Osteocyte (in vitro differentiated cells): ENCODE measurements at places on chromosomes 2 and 18. TPM values are rescaled to one million over a fixed set of nuclear protein-coding genes. Genes with fewer than 3 reads are reported as not detected.

CNDP1 gene
- total RNA-seq: not detected in 2 replicates

CABYR gene
- 3.9 and 6.8 TPM in 2 replicates for total RNA-seq

KATNAL2 gene
- total RNA-seq: 7.1 and 7.9 TPM in 2 replicates

ESPNL gene
- total RNA-seq: not detected in 2 replicates

SCTR gene
- total RNA-seq: not detected in 2 replicates

IL18R1 gene
- 0.26 and 0.38 TPM in 2 replicates for total RNA-seq

SEMA4C gene
- 33.8 and 39.1 TPM in 2 replicates for total RNA-seq

TPGS2 gene
- total RNA-seq: 95.4 and 98.8 TPM in 2 replicates

STRN gene
- total RNA-seq: 27.0 and 27.2 TPM in 2 replicates

PSMA8 gene
- not detected in 2 replicates for total RNA-seq

CGREF1 gene
- total RNA-seq: 1.2 and 1.9 TPM in 2 replicates

BMP10 gene
- not detected in 2 replicates for total RNA-seq

CLEC4F gene
- not detected in 2 replicates for total RNA-seq

KIF1A gene
- total RNA-seq: 4.3 and 5.6 TPM in 2 replicates

ICA1L gene
- 4.9 and 6.5 TPM in 2 replicates for total RNA-seq

VWC2L gene
- not detected in 2 replicates for total RNA-seq

ANKRD30BL gene
- not detected in 2 replicates for total RNA-seq

ASB18 gene
- not detected in 2 replicates for total RNA-seq

EFR3B gene
- 1.0 and 1.3 TPM in 2 replicates for total RNA-seq

EMX1 gene
- total RNA-seq: not detected in 2 replicates

IL36A gene
- not detected in 2 replicates for total RNA-seq

RESP18 gene
- total RNA-seq: not detected in 2 replicates

STAT4 gene
- total RNA-seq: 0.47 and 1.3 TPM in 2 replicates

SNORC gene
- 1.9 and 2.1 TPM in 2 replicates for total RNA-seq

KCNJ3 gene
- total RNA-seq: not detected in 2 replicates

TXNL4A gene
- total RNA-seq: 117 and 126 TPM in 2 replicates

CHRNG gene
- total RNA-seq: not detected in 2 replicates

MYO7B gene
- not detected in 2 replicates for total RNA-seq

MIB1 gene
- 63.8 and 66.4 TPM in 2 replicates for total RNA-seq

RNF152 gene
- 70.0 and 76.4 TPM in 2 replicates for total RNA-seq

ADCYAP1 gene
- not detected in 2 replicates for total RNA-seq
